Activated naive CD8-positive, alpha-beta T cell treated with anti-CD3 and anti-CD28 coated beads for 36 hours (primary cell): ENCODE measurements at places on chromosomes 1 and 21. TPM values are rescaled to one million over a fixed set of nuclear protein-coding genes. Genes with fewer than 3 reads are reported as not detected.

DNA sequence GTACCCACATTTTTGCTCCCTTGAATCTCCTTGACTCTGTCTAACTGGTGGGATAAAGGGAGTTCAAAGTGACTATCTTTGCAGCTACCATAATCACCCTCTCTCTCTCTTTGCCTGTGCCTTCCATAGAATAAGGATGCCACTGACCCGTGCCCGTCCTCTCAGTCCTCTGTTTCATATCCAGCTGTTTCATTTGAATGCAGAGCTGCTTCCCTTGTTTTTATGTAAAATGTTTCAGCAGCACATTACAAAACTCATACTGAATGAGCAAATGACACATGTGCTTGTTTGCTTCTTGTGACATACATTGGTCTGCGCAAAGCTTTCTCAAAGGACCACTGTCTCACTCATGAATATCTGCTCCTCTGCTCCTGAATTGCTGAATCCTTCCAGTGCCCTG lies 38.4 kb downstream of the CDC42 start:
- no peak for DNase-seq
- peaks cover 75% of the 10 kb centered on the region for H3K4me1 ChIP-seq
- no peaks in the 10 kb centered on the region for H3K27me3 ChIP-seq
- H3K4me3 ChIP-seq = no peak overlapping the region

GRCh38 chr21:35212393-35213127 lies 163.5 kb upstream of the RUNX1 start:
- H3K4me1 ChIP-seq = peaks cover 3% of the 10 kb centered on the region
- no peaks in the 10 kb centered on the region for H3K27me3 ChIP-seq
- H3K27ac ChIP-seq = no peak overlapping the region
- H3K36me3 ChIP-seq = peaks cover 3% of the 10 kb centered on the region
- no peak for DNase-seq

Gene FLG2
- total RNA-seq = not detected

GRCh38 chr1:9275567-9276034 lies 17.1 kb upstream of the SPSB1 start:
- H3K4me1 ChIP-seq = peaks cover 30% of the 10 kb centered on the region
- H3K27me3 ChIP-seq = peaks cover 5% of the 10 kb centered on the region
- DNase-seq = peak; percentile 75
- H3K36me3 ChIP-seq = no peaks in the 10 kb centered on the region
- no peak overlapping the region for H3K27ac ChIP-seq

DNA sequence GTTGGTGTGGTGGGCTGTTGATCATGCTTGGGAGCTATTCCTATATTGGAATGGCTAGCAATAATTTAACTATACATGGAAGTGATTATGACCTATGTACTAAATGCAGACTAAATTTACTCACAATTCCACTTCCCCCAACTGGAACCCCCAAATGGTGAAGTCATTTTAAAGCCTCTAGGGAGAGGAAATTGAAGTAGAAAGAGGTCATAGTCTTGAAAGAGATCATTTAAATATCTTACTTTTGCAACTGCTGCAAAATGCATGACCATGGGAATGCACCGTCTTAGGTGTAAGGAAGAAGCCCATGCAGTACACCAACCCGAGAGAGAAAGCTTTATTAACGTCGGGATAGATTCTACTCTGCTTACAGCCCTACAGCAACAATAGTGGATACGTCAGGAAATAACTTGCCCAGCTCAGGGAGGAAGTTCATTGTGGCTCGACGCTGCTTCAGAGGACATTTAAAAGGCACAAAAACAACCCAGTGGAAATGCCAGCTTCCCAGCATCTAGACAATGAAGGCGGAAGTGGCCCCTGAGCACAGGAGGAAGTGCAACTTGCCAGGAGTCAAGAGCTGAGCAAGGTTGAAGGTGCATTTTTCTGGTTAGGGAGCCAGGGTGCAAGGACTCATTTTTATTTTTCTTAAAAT lies 26.5 kb downstream of the CYYR1 start:
- H3K27ac ChIP-seq = no peak overlapping the region
- no peaks in the 10 kb centered on the region for H3K36me3 ChIP-seq
- no peak for DNase-seq
- no peak overlapping the region for H3K4me3 ChIP-seq
- H3K27me3 ChIP-seq = peaks cover 4% of the 10 kb centered on the region

GRCh38 chr21:39452970-39453342 lies 1.2 kb downstream of the SH3BGR start:
- H3K27ac ChIP-seq = no peak overlapping the region
- no peak for DNase-seq
- H3K36me3 ChIP-seq = peaks cover 2% of the 10 kb centered on the region
- H3K27me3 ChIP-seq = no peaks in the 10 kb centered on the region
- no peak overlapping the region for H3K4me3 ChIP-seq

- peaks cover 32% of the 10 kb centered on the region for H3K27me3 ChIP-seq
- no peaks in the 10 kb centered on the region for H3K36me3 ChIP-seq
- no peak for DNase-seq
- no peak overlapping the region for H3K4me3 ChIP-seq
Measured at GRCh38 chr1:36571106-36571505, 88.4 kb upstream of the CSF3R start.

GRCh38 chr1:214008791-214009422 lies 21.1 kb downstream of the PROX1 start:
- H3K36me3 ChIP-seq = no peaks in the 10 kb centered on the region
- no peaks in the 10 kb centered on the region for H3K4me1 ChIP-seq
- peaks cover 4% of the 10 kb centered on the region for H3K27me3 ChIP-seq
- DNase-seq = no peak
- no peak overlapping the region for H3K4me3 ChIP-seq

Gene PIGC
- total RNA-seq = 20.1 TPM

Gene ALG14
- total RNA-seq = 4.8 TPM
